ENCODE measurements at places on chromosomes 7 and 10.

GRCh38 chr7:5695727-5696345 lies 85.6 kb downstream of the RNF216 start:
- H3K36me3 ChIP-seq: peaks cover 2% of the 10 kb centered on the region
- no peak overlapping the region for H3K27ac ChIP-seq
- no peak for DNase-seq

- peaks cover 54% of the 10 kb centered on the region for H3K27me3 ChIP-seq
- no peak for DNase-seq
- no peak overlapping the region for H3K27ac ChIP-seq
- H3K36me3 ChIP-seq: no peaks in the 10 kb centered on the region
- H3K4me3 ChIP-seq: no peak overlapping the region
Observed at GRCh38 chr10:48607356-48608278, 2.7 kb upstream of the ARHGAP22 start.

- no peak for DNase-seq
- H3K4me3 ChIP-seq: no peak overlapping the region
- H3K27ac ChIP-seq: peak overlapping the region; percentile 60
- H3K27me3 ChIP-seq: no peaks in the 10 kb centered on the region
Observed at GRCh38 chr10:52280051-52280450, 34.0 kb upstream of the DKK1 start.

- peaks cover 2% of the 10 kb centered on the region for H3K27me3 ChIP-seq
- H3K4me1 ChIP-seq: peaks cover 39% of the 10 kb centered on the region
- no peak for DNase-seq
Observed at GRCh38 chr7:70063371-70063770, 465.1 kb downstream of the AUTS2 start.

DNA sequence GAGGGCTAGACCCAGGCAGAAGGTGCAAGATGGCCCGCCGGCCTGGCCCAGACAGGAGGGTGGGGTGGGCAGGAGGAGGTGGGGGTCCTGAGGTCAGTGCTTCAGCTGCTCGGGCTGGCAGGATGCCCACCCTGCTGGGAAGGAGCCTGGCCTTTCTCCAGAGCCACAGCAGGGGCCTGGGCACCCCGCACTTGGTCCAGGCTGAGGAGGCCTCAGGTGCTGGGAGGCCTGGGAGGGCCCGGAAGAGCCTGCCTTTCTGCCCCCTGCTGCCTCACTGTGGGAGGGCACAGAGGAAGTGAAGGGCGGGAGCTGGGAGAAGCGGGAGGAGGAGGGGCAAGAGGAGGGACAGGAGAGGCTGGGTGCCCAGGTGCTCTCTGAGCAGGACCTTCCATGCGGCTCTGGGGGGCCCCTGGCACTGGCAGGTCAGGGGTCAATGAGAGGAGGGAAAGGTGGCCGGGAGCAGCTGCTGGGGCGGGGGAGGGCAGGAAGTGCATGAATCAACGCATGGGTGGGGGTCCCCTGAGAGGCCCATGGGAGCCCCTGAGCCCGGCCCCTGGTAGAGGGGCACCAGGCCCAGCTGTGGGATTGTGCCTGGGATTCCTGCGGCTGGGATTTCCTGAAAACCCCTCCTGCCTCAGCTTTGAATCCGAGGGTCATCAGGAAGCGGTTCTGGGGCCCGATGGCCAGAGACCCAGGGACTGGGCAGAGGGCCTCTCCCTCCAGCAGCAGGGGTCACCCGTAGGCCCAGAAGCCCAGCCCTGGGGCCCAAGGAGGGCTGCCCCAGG lies 49.9 kb downstream of the PWWP2B start:
- H3K27ac ChIP-seq: peak overlapping the region; percentile 88
- no peak overlapping the region for H3K4me3 ChIP-seq
- no peaks in the 10 kb centered on the region for H3K27me3 ChIP-seq
- peaks cover 17% of the 10 kb centered on the region for H3K4me1 ChIP-seq
- H3K36me3 ChIP-seq: no peaks in the 10 kb centered on the region

DNA sequence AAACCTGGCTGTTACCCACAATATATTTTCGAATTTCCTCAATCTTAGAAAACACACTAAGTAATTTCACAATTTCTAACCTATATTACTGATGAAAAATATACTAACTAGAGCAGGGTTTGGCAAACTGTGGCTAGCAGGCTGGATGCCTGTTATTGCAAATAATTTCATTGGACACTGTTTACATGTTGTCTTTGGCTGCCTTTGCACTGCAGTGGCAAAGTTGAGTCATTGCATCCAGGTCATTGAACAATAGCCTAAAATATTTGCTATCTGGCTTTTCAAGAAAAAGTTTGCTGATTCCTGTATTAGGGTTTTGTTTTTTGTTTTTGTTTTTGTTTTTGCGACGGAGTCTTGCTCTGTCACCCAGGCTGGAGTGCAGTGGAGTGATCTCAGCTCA lies 47.2 kb downstream of the KIF11 start:
- H3K27me3 ChIP-seq: no peaks in the 10 kb centered on the region
- peaks cover 35% of the 10 kb centered on the region for H3K36me3 ChIP-seq
- no peak overlapping the region for H3K4me3 ChIP-seq
- H3K4me1 ChIP-seq: peaks cover 12% of the 10 kb centered on the region
- DNase-seq: no peak

- H3K36me3 ChIP-seq: peaks cover 3% of the 10 kb centered on the region
- peak within 1 kb of the TSS; percentile 19 for H3K27ac ChIP-seq
- H3K27me3 ChIP-seq: no peaks in the 10 kb centered on the region
- H3K4me3 ChIP-seq: peak within 1 kb of the TSS; percentile 19
- no peak for DNase-seq
Observed at GRCh38 chr10:86958116-86958900, at the start of gene SNCG. TSS of gene SNCG (plus strand) at chr10:86958599. CDS start at chr10:86958698, 99 bp downstream.

- H3K4me3 ChIP-seq: no peak overlapping the region
- no peak overlapping the region for H3K27ac ChIP-seq
- H3K27me3 ChIP-seq: no peaks in the 10 kb centered on the region
- no peak for DNase-seq
- H3K4me1 ChIP-seq: no peaks in the 10 kb centered on the region
- peaks cover 7% of the 10 kb centered on the region for H3K36me3 ChIP-seq
Observed at GRCh38 chr10:25288181-25288580, 113.4 kb downstream of the GPR158 start.

- H3K36me3 ChIP-seq: peaks cover 10% of the 10 kb centered on the region
- no peak overlapping the region for H3K4me3 ChIP-seq
- no peak overlapping the region for H3K27ac ChIP-seq
- H3K27me3 ChIP-seq: no peaks in the 10 kb centered on the region
Observed at GRCh38 chr10:94641480-94641879, 42.0 kb upstream of the CYP2C18 start.
